ENCODE measurements at places on chromosomes 6 and 20. TPM values are rescaled to one million over a fixed set of nuclear protein-coding genes. Genes with fewer than 3 reads are reported as not detected.

DNA sequence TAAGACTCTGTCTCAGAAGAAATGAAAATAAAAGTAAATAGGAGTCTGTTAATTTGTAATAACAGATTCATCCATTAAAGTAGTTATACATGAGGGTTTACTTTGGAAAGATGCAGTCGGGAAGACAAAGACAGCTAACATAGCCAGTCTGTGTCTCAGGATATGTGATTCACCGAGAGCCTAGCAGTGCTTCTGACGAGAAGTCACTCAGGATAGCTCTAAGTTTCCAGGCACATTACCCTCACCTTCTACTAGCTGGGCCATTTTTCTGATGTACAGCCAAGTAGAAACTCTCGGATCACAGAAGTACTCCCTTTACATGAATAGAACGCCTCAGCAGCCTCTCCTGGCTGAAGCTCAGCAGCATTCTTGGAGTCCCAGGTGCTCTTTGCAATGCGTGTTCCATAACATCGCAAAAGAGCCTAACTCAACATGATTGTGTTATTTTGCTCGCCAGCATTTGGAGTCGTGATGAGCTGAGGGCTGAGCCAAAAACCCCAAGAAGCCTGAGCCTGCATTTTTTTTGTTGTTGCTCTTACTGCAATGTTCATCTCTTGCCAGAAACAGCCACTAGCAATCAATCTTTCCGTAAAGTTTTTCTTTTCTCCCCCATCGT, 22.4 kb upstream of the TASP1 start:
- no peak overlapping the region for H3K4me3 ChIP-seq
- H3K27ac ChIP-seq = no peak overlapping the region
- H3K36me3 ChIP-seq = no peaks in the 10 kb centered on the region
- H3K4me1 ChIP-seq = no peaks in the 10 kb centered on the region

Gene PBOV1
- not detected for total RNA-seq

Gene GTF3C6
- total RNA-seq = 25.5 TPM

Gene LY6G6C
- not detected for total RNA-seq

DNA sequence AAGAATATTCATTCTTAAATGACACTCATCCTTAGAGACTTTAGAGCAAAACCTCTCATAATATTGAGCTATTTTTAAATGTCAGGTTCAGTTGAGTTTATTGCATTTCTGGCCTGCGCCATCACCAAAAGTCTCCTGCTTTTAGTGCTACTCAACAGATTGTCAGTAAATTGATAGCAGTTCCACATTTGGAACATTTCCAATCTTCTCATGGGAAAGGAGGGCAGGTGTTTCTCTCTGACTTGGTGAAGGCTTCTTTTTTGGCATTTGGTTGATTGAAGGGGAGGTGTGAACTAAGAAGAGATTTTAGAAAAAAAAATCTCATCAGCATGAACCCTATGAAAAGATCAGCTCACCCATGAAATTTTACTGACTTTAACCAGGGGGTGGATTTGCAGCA, 125.9 kb upstream of the INSM1 start:
- H3K27ac ChIP-seq = no peak overlapping the region
- no peaks in the 10 kb centered on the region for H3K4me1 ChIP-seq
- H3K36me3 ChIP-seq = no peaks in the 10 kb centered on the region
- no peak overlapping the region for H3K4me3 ChIP-seq
- H3K27me3 ChIP-seq = no peaks in the 10 kb centered on the region

GRCh38 chr6:69584536-69584912, 212.3 kb downstream of the LMBRD1 start:
- H3K36me3 ChIP-seq = no peaks in the 10 kb centered on the region
- H3K4me3 ChIP-seq = no peak overlapping the region
- no peaks in the 10 kb centered on the region for H3K27me3 ChIP-seq

GRCh38 chr20:23565503-23566045, 2.7 kb downstream of the CST9L start:
- DNase-seq = no peak
- no peaks in the 10 kb centered on the region for H3K36me3 ChIP-seq
- H3K27ac ChIP-seq = no peak overlapping the region
- H3K27me3 ChIP-seq = no peaks in the 10 kb centered on the region

DNA sequence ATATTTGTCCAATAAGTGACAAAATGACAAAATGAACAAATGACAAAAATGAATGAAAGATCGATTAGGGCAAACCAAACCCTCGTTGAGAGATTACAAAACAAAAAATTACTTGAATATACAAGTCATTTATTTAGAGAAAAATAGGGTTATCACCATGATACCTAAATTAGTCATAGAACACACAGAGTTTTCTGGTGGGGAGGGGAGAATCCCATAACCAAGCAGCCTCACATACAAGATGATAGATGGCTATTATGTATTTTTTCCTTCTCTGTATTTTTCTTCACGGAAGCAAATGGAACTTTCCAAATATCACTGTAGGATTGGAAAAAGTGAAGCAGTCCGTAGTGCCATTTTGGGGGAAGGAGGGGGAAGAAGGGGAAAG, 28.5 kb upstream of the BMP6 start:
- DNase-seq = no peak
- no peak overlapping the region for H3K4me3 ChIP-seq
- H3K36me3 ChIP-seq = no peaks in the 10 kb centered on the region
- no peak overlapping the region for H3K27ac ChIP-seq
- no peaks in the 10 kb centered on the region for H3K27me3 ChIP-seq

Gene UBE2C
- 7.6 TPM for total RNA-seq

DNA sequence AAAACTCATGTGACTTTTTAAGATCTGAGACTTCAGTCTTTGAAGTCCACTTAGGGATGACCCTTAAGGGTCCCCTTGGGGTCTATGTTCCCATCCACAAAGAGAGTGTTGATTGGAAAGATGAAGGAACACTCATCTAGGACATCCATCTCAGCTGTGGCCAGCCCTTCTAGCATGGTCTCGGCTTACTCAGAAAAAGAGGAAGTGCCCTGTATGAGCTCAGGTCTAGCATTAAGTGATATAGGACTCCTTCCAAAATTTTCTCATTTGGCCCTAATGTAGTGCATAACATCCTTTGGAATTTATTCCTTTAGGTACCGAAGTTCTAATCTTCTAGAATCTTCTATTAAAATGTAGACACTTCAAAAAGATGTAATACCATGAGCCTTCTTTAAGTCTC, 77.4 kb downstream of the NDUFAF5 start:
- peaks cover 33% of the 10 kb centered on the region for H3K4me1 ChIP-seq
- H3K4me3 ChIP-seq = no peak overlapping the region
- H3K36me3 ChIP-seq = no peaks in the 10 kb centered on the region

Gene TRIM31
- not detected for total RNA-seq

DNA sequence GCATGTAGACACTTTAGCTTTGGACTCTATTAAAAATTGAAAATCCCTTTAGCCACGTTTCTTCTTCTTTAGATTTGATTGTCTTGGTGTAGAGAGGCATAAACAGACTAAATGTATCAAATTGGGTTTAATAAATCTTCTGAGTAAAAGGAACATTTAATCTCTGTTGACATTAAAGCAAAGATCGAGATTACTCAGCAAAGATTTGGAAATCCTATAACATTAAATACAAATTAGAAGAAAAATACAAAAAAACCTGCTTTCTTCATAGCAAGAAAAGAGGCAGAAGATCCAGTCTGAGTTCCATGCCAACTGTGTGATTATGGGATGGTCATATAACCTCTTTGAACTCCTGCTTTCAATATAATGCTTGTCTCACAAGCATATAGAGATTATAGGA, 172.3 kb downstream of the GJA1 start:
- DNase-seq = no peak
- H3K27me3 ChIP-seq = no peaks in the 10 kb centered on the region
- no peak overlapping the region for H3K4me3 ChIP-seq
- H3K27ac ChIP-seq = peak overlapping the region; percentile 52

DNA sequence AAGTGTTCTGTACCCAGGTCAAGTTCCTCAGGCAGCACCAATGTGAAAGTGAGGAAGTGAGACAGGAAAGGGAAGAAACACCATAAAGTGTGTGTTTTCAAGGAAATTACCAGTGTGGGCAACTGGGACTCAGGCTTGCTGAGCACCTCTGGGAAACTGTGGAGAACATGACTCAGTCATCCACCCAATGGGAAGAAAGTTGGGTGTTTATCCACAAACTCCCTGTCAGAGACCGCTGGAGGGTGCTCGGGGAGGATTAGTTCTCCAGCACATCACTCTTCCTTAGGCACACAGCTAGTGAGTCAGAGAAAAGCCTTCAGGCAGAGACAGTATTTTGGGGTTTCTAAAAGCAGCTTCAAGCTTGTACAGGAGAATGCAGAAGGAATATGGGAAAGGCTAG, 93.6 kb downstream of the PCSK2 start:
- H3K27ac ChIP-seq = no peak overlapping the region
- no peaks in the 10 kb centered on the region for H3K27me3 ChIP-seq
- no peak for DNase-seq
- no peaks in the 10 kb centered on the region for H3K36me3 ChIP-seq

DNA sequence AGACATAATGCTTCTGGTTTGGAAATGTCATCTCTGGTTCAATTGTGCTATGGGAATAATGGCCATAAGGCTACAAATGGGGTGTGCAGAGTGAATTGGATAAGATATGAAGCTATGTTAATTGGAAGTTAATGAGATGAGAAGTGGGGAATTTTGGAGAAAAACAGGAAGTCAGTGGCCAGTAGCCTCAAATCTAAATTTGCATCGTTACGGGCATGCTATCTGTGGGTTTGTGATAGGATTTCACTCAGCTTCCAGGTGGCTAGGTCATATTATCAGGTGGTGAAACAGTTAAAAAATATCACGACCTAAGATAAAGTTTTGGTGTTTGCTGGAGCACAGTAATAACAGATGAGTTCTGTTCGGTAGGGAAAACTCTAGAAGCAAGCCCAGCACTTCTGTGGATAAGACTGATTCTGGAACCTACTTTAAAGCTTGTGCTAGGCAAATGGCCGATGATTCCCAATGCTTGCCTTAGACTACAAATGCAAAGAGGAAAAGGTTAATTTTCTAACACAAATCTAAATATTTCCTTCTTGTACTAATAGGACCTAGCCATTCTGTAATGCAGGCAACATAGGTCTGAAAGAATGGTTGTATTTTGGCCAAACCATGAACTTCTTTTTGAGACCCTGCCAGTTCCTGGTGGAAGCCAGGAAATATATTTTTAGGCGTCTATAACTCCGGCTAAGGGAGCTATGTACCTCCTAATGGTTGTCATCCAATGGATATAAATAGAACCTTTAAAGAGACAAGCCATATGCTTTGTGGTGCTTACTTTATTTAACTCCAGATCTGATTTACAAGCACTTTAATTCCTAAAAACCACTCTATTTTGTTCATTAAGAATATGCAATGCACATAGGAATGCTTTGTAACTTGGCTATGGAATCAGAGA, 111.0 kb downstream of the PLCB1 start:
- H3K4me3 ChIP-seq = no peak overlapping the region
- peaks cover 18% of the 10 kb centered on the region for H3K4me1 ChIP-seq
- no peak for DNase-seq
- no peaks in the 10 kb centered on the region for H3K36me3 ChIP-seq
